ENCODE measurements at places on chromosomes 2 and 18. TPM values are rescaled to one million over a fixed set of nuclear protein-coding genes. Genes with fewer than 3 reads are reported as not detected.

MGAT5 gene
- total RNA-seq, result 52.3 TPM

IL1F10 gene
- total RNA-seq, result not detected

LIPG gene
- 0.08 TPM for total RNA-seq

MC5R gene
- not detected for total RNA-seq

LIMS4 gene
- total RNA-seq, result 0.78 TPM

KANSL1L gene
- 4.1 TPM for total RNA-seq

TYMS gene
- 314 TPM for total RNA-seq

ZNF521 gene
- not detected for total RNA-seq

TWIST2 gene
- total RNA-seq, result not detected

RNF138 gene
- 81.0 TPM for total RNA-seq

Data from activated CD8-positive, alpha-beta memory T cell treated with anti-CD3 and anti-CD28 coated beads for 36 hours (primary cell).